SK-N-MC (cell line): ENCODE measurements at places on chromosomes 7 and 10.

DNA sequence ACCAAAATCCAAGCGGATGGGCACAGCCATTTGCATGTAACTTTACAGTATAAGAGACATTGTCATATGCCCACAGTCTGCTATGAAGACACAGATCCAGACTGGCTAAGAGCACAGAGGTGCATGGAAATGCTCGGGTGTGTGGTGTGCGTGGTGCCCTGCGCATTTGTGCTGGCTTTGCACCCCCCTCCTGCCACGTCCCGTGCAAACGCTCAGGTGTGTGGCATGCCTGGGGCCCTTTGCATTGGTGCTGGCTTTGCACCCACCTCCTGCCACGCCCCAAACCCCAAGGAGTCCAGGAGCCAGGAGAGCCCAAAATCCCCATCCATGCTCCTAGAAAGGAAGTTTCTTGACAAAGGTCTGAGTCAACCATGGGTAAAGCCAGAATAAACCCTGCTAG, 306.2 kb downstream of the PTPRN2 start:
- DNase-seq: no peak

GRCh38 chr10:396107-396506, 260.9 kb downstream of the ZMYND11 start:
- no peak for DNase-seq

DNA sequence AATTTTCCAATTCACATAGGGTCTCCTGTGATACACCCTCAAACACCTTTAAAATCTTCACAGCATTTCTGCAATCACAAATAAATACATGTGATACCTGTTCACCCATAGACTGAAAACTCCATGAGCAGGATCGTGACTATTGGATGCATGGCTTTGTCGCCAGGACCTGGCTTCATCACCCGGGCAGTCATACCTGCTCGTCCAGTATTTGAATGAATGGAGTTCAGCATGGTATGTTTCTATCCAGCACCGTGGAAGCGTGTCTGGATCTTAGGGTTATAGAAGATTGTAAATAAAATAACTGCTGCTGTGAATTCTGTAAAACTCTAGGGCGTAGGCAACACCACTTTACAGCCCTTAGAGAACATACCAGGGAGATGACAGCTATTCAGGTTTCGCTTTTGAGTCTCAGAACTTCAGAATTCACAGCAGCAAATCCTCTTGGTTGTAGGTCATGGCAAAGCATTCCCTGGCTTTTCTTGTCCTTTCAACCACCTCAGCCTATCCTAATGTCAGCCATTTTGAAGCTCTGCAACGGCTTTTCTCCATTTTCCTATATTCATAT, 47.4 kb upstream of the USP6NL start:
- no peak for DNase-seq

DNA sequence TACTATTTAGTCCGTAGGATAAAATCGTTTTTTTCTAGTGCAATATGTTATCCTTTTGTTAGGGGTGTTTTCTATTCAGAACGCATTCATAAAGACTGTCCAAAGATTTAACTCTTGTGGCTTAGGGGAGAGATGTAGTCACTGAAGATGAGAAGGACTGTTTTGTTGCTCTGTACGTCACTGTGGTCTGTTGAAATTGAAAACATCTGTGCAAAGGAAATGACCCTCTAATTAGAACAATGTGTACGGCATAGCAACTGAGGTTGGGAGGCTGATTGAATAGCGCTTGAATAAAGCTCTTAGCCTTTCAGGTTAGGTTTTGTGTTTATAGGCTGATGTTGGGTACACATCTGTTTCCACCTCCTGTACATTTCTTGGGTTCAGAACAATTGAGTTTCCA, 453.4 kb upstream of the AKR1E2 start:
- peak; percentile 65 for DNase-seq

DNA sequence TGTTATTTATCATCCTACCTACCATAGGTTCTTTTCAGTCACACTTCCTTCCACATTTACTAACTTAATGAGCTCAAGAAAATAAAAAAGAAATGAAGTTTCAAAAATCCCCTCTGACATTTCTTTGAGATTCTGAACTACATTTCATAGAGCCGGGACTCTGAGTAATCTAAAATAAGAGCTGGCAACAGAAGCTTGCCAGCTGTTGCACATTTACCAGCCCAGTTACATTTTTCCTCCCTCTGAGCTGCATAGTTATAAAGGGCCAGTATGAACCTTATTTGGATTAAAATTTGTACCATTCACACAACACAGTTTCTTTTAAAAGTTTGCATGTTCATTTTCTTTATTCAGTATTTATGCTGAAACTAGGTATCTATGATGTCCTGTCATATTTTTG, 119.5 kb upstream of the CAV2 start:
- no peak for DNase-seq

DNA sequence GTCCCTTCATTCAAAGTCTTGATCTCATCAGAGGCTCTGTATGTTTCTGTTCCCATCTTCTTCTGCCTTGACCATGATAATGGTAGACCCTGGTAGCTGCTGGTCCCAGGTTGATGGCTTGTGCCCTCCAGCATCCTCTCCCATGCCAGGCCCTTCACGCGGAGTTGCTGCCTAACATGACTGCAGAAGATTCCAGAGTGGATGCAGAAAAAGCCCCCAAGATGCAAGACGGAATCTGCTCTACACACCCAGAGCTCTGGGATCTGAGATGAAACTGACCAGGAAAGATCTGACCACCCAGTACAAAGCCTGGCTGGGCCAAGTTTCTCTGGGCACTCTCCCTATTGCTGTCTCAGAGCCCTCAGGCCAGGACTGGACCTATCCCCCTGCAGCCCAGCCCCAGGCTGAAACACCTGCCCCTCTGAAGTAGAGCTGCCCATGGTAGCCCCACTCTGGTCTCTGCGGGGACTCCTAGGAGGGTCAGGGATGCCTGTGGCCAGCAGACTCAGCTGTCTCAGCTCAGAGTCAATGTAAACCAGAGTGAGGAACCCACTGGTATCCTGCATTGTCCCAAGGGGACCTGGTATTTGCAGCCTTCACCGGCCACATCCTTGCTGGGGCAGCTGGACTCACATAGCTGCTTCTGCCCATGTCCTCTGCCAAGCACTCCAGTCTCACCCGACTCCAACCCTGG, 9.5 kb upstream of the FRMD4A start:
- DNase-seq: no peak

- DNase-seq: no peak
Measured at GRCh38 chr10:62651341-62651740, 153.2 kb upstream of the ADO start.

DNA sequence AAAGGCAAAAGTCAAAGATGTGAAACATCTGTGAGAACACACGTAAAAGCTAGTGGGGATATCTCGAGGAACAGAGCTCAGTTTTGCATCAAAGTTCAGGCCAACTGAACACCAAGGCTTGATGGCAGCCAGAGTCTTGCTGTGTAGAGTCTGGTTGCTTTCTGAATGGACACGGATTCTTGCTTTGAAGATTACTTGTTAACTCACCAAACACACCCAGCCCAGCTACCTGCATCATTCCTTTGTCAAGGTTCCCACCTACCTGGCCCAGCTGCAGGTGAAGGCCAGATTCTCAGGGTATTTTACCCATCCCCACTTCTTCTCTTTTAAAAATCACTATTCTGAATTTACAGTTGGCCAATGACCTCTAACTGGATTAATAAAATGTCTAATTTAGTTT, 174.4 kb upstream of the PHYHIPL start:
- DNase-seq: no peak

DNA sequence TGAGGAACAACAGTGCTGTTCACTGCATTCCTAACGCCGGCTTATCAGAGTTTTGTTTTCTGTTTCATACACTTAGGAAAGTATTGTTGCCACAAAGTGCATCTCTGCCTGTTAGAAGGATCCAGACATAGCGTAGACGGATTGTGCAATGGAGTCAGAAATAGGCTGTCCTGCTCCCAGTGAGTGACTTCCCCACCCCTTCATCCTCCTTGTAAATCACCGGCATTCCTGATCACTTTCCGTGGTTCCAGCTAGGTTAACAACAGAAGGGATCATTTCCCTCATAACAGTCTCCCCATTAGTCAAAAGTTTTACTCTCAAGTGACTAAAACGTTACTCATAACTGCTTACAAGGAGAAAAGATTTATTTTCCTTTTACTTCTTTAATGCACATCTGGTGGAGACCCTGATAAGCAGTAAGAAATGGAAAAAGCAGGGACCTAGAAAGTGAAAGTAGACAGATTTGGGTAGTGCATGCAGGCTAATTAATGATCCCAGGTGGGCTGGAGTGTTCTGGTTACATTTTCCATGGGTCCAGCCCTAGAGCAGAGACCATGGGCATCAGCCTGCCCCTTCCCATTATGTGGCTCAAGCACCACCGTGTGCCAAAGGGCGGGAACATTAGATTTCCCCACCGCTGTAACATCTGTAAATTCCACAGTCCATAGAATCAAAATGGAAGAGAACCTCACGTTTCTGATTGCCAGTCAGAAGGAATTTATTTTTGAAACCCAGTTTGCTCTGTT, 395.1 kb upstream of the GALNT17 start:
- DNase-seq: no peak

DNA sequence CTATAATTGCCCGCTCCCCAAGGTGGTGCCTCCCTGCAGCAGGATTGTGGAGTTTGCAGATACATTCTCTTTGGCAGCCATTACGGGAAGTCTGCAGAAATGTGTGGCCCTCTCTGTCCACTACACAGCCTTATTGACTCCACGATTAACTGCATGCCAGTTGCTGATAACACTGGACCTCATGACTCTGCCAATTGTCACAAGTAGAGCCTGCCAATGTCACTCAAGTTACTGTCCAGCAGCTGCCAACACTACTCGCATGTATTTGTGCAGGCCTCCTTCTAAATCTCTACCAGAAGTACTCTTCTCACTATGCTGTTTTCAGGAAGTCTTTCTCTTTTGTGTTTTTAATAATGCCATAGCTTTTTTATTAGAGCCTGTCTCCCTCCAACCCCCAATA, 128.8 kb downstream of the PPP1R3A start:
- no peak for DNase-seq

GRCh38 chr10:126432507-126432906, 44.2 kb upstream of the ADAM12 start:
- no peak for DNase-seq

DNA sequence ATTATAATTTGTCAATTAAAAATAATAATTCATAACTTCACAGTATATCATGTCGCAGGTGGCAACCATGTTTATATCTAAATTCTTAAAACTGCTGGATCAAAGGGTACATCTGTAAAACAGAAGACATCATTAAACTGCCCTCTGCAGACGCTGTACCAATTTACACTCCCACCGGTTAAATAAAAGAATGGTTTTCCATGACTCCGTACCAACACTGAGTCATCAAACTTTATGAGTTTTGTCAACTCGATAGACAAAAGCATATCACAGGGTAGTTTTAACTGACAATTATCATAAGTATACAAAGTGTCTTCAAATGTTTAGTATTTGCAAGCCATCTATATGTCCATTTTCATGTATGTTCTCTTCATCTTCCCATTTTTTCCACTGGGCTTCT, 5.7 kb upstream of the GSTK1 start:
- DNase-seq: no peak

DNA sequence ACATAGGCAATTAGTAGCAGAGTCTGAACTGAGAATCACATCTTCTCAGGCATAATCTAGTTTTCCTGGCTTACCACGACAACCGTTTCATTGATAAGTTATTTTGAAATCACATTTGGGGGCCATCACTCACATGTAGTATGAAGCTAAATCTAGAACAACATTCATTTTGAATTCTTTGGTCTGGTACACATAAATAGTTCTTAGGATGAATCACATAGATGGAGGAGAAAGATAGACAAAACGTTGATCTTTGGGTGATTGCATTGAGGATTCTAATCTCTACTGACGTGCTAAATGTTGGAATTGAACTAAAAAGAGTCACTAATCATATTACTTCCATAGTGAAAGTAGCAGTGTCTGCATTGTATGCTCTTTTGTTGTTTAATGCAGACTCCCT, 1022.6 kb downstream of the LRMDA start:
- DNase-seq: no peak

GRCh38 chr10:30759423-30759822, 129.9 kb upstream of the LYZL2 start:
- no peak for DNase-seq
